Activated CD8-positive, alpha-beta memory T cell treated with anti-CD3 and anti-CD28 coated beads, Interleukin-2, amount 10 ng/mL, durations not matched to agents 7 days and 5 days (primary cell): ENCODE measurements at places on chromosomes 3 and 15.

DNA sequence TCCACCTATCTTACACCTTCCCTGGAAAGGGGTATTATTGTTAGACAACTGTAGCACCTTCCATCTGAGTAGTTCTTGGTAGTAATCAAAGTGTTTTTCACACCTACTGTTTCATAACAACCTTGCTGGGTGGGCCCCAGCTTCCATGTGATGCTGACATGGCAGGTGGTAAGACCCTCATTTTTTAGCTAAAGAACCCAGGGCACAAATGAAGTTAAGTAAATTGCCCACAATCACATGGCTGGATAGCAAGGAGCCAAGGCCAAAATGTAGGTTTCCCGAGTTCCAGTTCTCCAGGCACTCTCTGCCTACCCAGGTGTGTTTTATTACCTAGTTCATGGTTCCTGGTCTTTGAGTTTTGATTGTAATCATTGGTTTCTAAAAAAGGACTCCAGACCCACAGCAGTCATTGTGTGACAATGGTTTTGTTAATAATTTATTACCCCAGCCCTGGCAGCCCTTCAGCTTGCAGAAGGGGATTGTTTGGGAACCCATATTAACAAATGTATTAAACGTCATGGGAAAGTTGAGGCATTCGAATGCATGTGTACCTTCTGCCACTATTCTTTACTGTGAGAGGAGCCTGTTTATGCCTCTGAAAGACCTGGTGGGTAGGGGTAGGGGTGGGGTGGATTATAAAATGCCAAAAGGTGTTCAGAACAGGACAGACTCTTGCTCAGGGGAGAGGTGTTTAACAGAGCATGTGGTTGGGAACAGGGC lies 222.2 kb upstream of the BHLHE40 start:
- DNase-seq: no peak

DNA sequence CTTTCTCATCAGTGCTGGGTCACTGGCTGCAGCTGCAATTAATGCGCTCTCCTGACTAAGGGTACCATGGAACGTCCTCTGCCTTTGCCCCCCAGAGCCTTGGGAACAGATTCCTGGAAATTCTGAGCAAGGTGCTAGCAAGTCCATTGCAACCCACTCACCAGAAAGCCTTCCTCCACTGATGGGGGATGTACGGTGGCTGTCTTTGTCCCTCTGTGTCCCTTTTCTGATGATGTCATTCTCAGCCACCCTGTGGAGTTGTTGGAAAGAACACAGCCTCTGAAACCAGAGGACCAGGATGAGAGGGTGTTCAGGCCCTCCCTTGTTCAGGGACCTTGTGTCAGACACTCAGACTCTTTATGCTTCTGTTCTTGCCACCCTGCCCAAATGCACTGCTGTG lies 38.1 kb upstream of the ZBTB38 start:
- DNase-seq: no peak

- no peak for DNase-seq
Measured at GRCh38 chr3:189652042-189652441, 20.9 kb downstream of the TP63 start.

DNA sequence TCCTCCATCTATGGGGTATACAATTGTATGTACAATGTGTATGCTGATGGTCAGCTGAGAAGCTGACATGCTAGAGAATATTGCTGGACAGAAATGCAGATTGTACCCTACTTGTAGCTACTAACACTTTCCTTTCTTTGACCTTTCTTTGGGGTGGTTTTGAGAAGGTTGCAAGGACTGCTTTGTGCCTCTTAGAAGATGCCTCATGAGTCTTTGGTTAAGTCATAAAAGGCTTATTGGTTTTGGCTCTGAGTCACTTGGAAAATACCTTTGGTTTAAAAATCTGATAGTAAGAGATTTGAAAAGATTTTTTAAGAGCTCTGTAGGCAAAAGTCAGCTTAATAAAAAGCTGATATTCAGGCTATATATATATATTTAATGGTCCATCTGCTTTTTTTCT lies 71.5 kb downstream of the ZMAT3 start:
- no peak for DNase-seq

DNA sequence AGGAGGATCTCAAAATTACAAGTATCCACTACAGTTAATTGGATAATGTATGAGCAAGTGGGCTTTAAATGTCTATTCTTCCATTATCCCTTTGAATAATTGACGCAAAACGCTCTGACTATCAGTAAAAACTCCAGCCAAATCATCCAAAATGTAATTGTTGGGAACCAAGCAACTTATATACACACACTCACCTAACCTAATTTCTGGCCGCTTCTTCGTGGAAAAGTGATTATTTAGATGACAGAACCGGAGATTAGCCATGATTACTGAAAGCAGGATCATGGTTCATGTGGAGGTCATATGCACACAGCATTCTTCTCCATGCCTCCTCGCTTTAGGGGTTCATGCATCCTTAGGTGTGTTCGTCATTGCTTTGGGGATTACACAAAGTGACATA lies 992.4 kb downstream of the NAALADL2 start:
- no peak for DNase-seq

- DNase-seq: no peak
Measured at GRCh38 chr15:89205991-89206585, 15.3 kb downstream of the RLBP1 start.

- DNase-seq: no peak
Measured at GRCh38 chr3:12046406-12046805, 42.2 kb downstream of the SYN2 start.
